ENCODE measurements at places on chromosomes 12 and 14.

- no peak for DNase-seq
These were observed 1.1 kb upstream of the CATSPERB start for GRCh38 chr14:91732859-91733477.

- no peak for DNase-seq
These were observed 48.4 kb downstream of the CSRP2 start for GRCh38 chr12:76830436-76830835.

DNA sequence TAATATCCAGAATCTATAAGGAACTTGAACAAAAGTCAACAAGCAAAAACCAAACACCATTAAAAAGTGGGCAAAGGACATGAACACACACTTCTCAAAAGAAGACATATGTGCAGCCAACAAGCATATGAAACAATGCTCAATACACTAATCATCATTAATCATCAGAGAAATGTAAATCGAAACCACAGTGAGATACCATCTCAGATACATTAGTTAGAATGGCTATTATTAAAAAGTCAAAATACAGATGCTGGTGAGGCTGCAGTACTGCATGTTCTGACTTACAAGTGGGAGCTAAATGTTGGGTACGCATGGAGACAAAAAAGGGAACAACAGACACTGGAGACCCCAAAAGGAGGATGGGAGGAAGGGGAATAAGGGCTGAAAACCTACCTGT is 67.1 kb downstream of the BLTP3B start:
- no peak for DNase-seq

DNA sequence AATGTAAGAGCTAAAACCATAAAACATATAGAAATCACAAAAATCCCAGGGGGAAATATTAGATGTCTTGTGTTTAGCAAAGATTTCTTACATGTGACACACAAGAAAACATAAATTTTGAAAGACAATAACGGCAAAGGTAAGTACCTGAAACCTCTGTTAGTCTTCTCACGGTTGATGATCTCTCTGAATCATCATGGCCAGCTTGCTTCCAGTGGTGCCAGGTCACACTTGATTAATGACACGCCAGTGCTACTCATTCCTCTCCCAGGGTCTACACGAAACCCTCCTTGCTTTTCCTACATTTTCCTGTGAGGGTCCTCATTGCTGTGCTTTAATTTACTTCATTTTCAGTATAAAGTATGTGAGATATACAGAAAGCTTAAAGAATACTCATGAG is 114.4 kb upstream of the PARP11 start:
- DNase-seq = no peak

- DNase-seq = no peak
These were observed 444.3 kb upstream of the RGS6 start for GRCh38 chr14:71487941-71488340.

DNA sequence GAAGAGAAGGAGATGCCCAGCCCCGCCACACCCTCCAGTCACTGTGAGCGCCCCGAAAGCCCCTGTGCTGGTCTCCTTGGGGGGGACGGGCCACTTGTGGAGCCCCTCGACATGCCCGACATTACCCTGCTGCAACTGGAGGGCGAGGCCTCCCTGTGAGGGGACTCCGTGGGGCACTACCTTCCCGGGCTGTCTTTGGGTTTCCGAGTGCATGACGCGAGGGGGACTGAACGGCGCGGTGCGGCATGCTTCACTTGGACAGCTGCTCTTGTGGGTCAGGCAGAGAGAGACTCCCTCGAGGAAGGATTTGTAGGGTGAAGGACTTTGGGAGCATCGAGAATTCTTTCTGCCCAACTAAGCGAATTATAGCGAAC is 1.1 kb downstream of the CCDC184 start:
- DNase-seq = peak; percentile 34

DNA sequence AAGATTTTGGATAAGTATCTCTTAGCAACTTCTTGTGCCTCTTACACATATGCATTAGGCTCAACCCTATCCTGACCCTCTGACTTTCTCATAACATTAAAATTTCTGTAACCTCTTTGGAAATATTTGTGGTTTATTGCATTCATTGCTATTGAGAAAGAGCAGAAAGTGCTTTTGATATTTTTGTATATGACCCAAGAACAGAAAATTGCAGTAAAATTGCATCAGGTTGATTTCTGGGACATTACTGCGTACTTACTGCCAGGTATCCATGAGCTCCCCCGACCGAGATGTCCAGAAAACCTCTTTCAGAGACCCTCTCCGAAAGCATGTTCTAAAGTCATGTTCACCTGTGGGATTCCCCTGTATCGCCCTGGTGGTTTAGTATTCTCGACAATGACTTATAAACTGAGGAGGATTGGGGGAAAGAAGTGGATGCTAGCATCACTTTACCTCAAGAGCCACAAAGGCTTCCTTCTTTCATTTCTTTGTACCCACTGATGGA is 14.5 kb upstream of the IL22 start:
- DNase-seq = no peak

- DNase-seq = no peak
These were observed 186.3 kb upstream of the EGLN3 start for GRCh38 chr14:34137001-34137745.

GRCh38 chr14:39203659-39204606 is 28.9 kb downstream of the PNN start:
- DNase-seq = no peak

DNA sequence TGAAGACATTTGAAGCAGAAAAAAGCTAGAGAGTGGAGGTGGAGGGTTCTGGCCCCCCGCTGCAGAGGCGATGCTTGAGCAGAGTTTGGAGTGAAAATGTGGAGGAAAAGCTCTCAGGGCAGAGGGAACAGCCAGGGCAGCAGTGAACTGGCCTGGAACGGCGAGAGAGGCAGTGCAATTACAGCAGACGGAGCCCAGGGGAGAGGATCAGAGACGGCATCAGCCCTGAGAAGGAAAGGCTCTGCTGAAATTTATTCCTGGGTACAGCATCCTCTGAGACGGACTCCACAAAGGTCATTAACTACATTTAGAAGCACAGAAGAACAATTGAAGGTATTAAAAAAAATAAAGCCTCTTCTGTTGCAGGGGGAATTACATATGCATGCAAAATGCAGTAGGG is 14.2 kb downstream of the STON2 start:
- no peak for DNase-seq

DNA sequence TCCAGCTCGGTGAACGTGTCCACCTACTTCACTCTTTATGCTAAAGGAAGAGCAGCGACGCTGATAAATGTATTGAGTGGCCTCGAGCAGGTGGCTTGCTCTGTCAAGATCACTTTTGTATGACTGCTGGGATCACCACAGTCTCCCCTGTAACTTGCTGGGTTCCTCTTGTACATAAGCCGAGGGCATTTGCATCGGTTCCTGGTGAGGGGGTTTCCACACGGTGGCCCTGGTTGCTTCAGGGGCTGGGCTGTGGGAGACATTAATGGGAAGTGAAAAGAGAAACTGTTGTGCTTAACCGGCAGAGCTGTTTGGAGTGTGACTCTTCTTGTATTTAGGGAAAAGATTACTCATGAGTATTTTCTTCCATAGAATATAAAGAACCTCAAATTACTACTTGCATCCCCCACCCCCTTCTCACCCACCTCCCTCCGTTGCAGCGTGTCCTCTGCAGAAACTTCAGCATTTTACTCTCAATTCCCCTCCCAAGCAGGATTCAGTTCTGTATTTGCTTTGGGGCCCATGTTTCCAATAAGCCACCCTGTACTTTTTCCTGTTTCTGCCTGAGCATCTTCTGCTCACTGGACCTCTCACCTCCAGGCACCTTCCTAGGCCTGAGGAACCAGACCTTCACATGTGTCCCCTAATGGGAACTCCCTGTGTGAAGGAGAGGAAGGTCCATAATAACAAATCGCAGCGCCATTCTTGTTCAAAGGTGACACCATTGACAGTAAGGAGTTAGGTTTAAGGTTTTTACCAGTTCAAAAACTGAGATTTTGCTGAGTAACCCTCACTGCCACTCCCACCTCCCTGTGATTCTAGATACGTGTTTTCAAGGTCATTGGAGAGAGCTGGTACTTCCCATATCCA is 187.0 kb downstream of the ETV6 start:
- DNase-seq = no peak

DNA sequence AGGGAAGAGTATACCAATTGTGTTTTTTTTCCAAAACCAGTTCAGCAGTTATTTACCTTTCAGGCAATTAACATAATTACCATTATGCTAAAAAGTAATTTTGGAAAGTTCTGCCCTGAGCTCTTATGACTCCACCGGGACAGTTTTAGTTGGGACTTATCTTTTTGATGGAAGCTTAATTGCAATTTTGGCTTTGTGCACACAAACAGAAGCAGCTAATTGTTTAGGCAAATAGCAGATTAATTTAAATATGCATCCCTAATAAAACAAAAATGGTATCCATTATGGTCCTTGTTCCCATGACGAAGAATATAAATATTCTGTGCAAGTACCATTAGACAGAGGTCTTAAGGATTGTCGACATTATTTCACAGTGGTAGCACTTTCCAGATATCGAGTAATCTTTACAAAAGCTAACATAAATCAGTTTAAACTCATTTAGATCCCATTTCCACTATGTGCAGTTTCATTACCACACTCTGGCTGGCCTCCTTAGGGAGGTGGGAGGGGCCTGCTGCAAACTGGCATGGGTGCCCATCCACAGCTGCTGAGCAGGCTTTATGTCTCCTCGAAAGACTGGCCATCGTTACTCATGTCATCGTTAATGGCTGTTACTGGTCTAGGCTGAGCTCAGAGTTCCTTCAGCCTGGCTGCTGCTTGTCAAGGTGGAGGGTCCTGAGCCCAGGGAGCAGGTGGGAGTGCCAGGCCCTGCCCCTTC is 68.2 kb downstream of the FBXW8 start:
- DNase-seq = no peak

GRCh38 chr12:72304751-72305150 is 32.6 kb downstream of the TRHDE start:
- no peak for DNase-seq

DNA sequence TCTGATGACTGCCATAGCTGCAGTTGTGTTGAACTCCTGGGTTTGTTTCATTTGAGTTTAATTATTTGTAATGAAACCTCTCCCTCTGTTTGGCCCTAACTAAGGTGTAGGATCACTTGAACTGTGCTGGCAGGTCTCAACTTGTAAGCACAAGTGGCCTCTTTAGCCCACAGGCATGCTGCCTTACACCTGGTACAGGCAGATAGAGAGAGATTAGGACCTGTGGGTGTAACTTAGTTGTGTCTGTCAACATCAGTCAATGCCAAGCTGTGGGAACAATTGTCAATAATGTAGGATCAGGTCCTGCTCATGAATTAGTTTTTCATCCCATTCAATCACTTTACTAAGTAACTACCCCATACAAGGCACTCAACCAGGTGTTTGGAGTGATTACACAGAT is 263.0 kb upstream of the G2E3 start:
- DNase-seq = no peak

DNA sequence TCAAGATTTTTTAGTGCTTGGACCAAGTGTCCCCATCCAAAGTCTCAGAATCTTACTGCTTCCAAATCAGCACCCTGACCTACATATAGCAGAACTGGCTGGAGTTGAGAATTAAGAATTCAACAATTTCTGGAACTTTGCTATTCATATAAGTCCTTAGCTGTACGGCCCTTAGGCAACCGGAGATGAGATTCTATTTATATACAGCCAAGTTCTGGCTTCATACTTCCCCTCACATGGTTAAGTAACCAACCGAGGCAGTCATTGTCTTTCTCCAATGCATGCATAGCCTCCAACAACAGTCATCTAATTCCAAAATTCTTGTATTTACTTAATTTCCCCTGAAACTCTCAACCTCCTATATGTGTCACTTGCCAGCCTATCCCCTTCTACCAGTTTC is 76.6 kb downstream of the SINHCAF start:
- no peak for DNase-seq

GRCh38 chr14:94864387-94865195 is 94.7 kb upstream of the GSC start:
- DNase-seq = peak; percentile 52

DNA sequence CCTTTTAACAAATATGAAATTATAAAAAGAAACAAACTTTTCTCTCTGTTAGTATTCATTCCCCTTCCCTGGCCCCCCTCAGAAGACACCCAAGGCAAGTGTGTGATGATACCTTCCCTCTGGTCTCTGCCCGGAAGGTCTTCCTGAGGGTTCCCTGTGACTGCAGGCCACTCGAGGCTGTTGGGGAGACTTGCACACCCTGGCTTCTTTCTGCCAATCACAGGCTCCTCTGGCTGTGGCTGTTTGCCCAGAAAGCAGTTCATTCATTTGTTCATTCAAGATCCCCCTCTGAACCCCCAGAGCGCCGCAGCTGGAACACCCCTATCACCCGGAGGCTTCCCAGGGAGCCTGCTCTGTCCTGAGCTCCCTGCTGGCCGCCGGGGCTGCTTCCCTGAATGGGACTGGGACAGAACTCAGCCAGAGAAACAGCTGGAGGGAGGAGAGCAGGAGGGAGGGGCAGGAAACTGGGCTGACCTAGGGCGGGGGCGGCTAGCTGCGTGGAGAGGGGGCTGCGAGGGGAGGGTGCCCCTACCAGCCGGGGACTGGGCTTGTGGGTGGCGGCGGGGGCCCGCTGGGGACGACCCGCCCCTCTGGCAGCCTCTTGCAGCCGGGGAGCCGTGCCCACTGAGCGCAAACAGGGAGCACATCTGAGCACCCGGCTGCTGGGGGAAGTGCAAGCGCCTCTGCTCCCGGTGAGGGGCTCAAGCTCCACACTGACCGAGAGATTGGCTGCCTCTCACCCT is at the start of gene CMKLR1:
TSS of gene CMKLR1 (minus strand) at position 397 of the 743 bp plus-strand sequence. CDS start 45,720 bp downstream, outside the sequence.
- peak; percentile 50 for DNase-seq

- DNase-seq = no peak
These were observed 3.3 kb downstream of the PXN start for GRCh38 chr12:120261951-120262851.

GRCh38 chr12:14327711-14328110 is 37.8 kb upstream of the ATF7IP start:
- no peak for DNase-seq

DNA sequence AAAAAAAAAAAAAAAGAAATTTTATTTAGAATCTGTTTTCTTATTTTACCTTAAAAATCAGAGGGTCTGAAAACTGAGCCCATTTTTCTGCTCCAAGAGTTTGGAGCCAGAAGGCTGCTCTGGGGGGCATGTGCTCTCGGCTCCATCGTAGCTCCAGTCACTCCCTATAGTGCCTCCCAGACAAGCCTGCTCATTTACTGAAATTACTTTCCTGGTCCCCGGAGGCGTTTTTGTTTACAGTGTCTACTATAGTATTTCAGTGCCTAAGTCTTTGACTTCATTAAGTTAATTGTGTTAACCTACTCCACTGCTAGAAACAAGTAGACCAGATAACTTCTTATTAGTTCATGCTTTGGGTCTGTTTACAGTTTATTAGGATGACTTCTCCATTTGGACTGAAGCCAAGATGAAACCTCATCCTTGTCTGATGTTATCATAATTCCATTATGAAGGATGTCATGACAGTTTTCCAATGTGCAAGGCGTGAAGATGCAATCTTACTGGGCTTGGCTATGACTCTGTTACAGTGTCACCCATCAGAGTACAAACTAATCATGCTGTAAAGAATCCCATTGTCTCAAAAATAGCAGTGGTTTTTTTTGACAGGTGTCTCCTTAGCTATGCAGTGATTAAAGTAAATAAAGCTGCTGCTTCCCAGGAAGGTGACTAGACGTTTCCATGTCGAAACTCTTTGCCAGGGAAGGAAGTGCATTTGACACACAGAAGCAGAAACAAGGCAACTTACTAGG is 182.3 kb downstream of the TMEM132C start:
- no peak for DNase-seq

GRCh38 chr12:12976366-12976765 is 23.7 kb downstream of the HEBP1 start:
- DNase-seq = no peak

- no peak for DNase-seq
These were observed 219.7 kb upstream of the TMPO start for GRCh38 chr12:98295681-98296080.
